ENCODE measurements at places on chromosomes 7 and 10.

DNA sequence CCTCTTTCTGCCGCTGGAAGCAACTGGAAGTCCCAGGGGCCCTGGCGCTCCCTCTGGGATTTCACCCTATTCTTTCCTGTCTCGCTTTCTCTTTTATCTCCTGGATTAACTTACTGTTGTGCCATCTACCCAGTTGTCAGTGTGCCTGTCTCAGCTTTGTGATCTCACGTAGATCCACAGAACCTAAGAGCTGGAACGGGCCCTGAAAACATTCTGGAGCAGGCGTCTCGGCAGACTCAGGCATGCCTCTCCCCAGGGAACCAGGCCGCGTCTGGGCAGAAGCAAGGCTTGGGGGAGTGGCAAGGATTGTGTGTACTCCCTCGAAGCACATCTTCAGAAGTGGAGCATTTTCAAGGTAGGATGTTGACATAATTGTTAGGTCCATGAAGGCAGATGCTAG lies 87.2 kb downstream of the KCNMA1 start:
- no peak for DNase-seq

DNA sequence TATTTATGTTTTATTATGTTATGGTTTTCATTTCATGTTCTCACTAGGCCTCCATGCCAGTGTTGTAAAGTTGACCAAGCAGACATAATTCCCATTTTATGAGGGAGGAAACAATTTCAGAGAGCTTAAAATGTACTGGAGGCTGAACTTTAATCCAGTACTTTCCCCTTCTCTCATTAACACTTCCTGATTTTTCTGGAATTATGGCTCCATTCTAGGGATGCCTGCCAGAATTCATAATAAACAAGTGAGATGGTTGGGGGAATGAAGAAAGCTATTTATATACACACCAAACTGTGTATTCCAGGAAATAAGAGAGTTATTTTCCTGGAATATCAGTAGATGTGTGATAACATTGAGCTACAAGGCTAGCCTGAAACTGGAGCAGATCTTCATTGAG lies 6.9 kb downstream of the TMEM236 start:
- no peak for DNase-seq

- DNase-seq, result no peak
Observed at GRCh38 chr10:51907361-51907760, 208.0 kb upstream of the CSTF2T start.

- DNase-seq, result no peak
Observed at GRCh38 chr10:56624082-56624481, 263.0 kb upstream of the ZWINT start.

GRCh38 chr7:111272092-111272491 lies 181.2 kb downstream of the LRRN3 start:
- no peak for DNase-seq

GRCh38 chr7:108568801-108569380 lies 615 bp downstream of the THAP5 start:
- DNase-seq, result no peak

GRCh38 chr10:62354916-62355315 lies 19.3 kb upstream of the ZNF365 start:
- no peak for DNase-seq

DNA sequence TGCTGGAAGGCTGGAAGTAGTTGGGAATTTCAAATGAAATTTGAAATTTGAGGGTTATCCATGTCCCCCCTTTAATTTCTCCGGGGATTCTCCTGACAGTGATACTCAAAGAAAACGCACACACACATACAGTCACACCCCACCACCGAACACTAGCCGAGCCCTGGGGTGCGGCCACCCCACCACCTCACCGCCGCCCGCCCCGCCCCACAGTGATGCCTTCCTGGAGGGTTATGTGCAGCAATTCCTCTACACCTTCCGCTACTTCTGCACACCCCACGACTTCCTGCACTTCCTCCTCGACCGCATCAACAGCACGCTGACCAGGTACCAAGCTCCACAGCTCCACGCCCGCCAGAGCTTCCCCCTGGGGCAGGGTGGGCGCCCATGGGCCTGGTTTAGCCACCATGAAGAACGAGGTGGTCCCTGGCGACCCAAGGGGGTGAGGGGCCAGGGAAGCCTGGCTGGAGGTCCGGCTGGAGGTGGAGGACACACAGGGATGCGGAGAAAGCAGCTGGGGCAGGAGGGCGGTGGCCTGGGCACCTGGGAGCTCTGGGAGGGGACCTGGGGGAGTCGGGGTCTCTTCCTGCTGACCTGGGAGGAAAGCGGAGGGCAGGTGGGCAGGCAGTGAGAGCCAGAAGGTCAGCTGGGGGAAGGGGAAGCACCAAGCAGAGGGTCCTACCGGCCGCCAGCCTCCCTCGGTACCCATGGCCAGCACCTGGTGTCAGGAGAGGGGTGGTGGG lies 19.4 kb upstream of the UTF1 start:
- no peak for DNase-seq

DNA sequence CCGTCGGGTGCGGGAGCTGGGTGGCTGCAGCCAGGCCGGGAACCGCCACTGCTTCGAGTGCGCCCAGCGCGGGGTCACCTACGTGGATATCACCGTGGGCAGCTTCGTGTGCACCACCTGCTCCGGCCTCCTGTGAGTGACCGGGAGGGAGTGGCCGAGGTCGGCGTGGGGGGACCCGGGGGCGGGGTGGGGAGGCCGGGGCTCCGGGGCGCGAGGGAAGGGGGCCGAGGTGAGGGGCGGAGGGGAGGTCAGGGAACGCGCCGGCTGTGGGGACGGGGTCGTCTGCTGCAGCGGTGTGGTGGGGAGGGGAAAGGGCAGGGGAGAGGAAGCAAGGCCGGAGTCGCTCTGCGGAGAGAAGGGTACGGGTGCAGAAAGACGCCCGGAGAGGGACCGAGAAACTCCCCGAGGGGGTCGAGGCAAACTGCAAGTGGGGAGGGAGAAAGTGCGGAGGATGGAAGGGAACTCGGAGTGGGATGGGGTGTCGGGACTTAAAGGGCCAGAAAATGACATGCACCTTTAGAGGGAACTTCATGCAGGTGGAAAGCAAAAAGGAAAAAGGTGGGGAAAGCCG lies 518 bp downstream of the AGFG2 start:
- no peak for DNase-seq

DNA sequence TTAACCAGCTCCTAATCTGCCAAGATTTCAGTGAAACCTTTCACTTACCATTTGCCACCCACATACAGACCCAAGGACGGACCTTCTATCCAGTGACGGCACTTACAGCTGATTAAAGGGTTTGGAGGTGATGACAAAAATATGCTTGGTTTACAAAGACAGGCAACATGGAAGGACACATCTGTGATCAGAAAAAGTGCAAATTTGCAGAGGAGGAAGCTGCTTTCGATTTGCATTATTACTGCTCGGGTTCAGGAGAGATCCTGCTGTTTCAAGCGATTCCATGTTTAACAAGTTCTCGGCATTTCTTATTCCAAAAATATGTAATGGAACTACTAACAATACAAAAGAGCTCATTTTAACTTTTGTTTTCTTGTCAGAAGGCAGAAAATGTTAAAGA lies 109.0 kb downstream of the JAZF1 start:
- DNase-seq, result no peak
